Colonic mucosa (tissue), 4 donors: ENCODE measurements at places on chromosomes 2 and 18.

GRCh38 chr2:6082625-6083018 is 390.4 kb downstream of the SOX11 start:
- H3K36me3 ChIP-seq, result no peaks in the 10 kb centered on the region
- no peaks in the 10 kb centered on the region for H3K27me3 ChIP-seq
- DNase-seq, result no peak
- no peaks in the 10 kb centered on the region for H3K4me1 ChIP-seq

GRCh38 chr2:126676221-126677175 is 20.5 kb downstream of the GYPC start:
- no peak for DNase-seq
- H3K4me3 ChIP-seq, result no peak overlapping the region
- no peaks in the 10 kb centered on the region for H3K27me3 ChIP-seq
- H3K36me3 ChIP-seq, result no peaks in the 10 kb centered on the region

GRCh38 chr2:98134172-98135005 is 47.4 kb downstream of the VWA3B start:
- H3K27ac ChIP-seq, result no peak overlapping the region
- no peaks in the 10 kb centered on the region for H3K36me3 ChIP-seq
- H3K4me3 ChIP-seq, result no peak overlapping the region
- DNase-seq, result no peak
- H3K27me3 ChIP-seq, result no peaks in the 10 kb centered on the region
- H3K4me1 ChIP-seq, result no peaks in the 10 kb centered on the region

GRCh38 chr2:201680743-201681142 is 17.7 kb downstream of the MPP4 start:
- H3K27me3 ChIP-seq, result no peaks in the 10 kb centered on the region
- no peak overlapping the region for H3K4me3 ChIP-seq
- no peaks in the 10 kb centered on the region for H3K4me1 ChIP-seq
- no peak overlapping the region for H3K27ac ChIP-seq

DNA sequence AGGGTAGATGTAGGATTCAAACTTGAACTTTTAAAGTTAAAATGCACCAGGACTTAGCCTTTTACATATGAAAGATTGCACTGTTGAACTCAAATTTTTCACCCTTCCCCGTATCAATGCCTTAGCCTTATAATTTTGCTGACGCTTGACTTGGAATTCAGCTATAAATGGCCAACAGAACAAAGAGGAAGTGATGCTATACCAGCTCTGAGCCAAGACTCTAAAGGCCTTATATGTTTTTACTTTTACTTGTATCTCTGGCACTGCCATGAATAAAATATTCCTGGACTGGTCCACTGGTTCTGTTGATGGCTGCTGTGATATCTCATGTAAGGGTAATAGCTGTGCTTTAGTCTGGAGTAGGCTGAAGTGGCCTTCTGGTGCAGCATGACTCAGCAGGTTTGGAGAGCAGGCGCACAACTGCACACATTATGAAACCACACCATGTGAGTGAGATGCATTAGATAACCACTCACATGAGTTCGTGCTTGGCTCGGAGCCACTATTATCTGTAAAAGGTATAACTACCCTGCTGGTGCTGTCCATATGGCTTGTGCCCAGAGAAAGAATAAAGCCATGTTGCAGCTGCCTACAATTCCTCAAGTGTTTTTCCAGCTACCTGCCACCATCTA is 8.4 kb upstream of the IER3IP1 start:
- H3K4me3 ChIP-seq, result no peak overlapping the region
- no peak for DNase-seq
- H3K27me3 ChIP-seq, result no peaks in the 10 kb centered on the region
- no peaks in the 10 kb centered on the region for H3K36me3 ChIP-seq
- H3K4me1 ChIP-seq, result no peaks in the 10 kb centered on the region
- H3K27ac ChIP-seq, result no peak overlapping the region

DNA sequence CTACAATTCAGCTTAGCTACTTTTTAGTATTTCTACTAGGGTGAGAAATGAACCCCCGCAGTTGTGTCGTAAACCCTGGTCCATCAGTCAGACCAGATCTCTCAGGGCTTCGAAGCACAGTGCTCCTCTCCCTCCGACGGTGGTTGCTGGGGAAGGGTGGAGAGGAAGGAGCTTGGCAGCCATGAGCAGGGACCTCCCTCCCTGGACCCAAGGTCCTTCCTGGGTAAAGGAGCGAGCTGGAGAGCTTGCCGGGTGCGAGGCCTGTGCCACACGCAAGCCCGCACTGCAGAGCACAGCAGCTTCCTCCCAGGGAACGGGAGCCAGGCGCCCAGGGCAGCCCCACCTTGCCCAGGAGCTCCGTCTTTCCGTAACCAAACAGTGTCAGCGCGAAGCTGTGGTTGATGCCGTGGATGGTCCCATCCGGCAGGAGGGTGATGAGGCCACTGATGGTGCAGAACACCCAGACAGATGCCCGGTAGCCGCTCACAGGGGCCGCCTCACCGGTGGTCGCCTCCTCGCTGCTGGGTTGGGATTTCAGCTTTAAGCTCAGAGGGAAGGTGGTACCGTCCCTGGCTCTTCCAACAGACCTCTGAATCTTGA is 12.5 kb downstream of the PASK start:
- no peak for DNase-seq
- no peaks in the 10 kb centered on the region for H3K36me3 ChIP-seq
- no peak overlapping the region for H3K4me3 ChIP-seq
- H3K27me3 ChIP-seq, result no peaks in the 10 kb centered on the region
- H3K4me1 ChIP-seq, result no peaks in the 10 kb centered on the region

- no peaks in the 10 kb centered on the region for H3K36me3 ChIP-seq
- no peak overlapping the region for H3K4me3 ChIP-seq
- H3K4me1 ChIP-seq, result peaks cover 11% of the 10 kb centered on the region
These were observed 3.4 kb upstream of the CYP1B1 start for GRCh38 chr2:38079116-38080052.

DNA sequence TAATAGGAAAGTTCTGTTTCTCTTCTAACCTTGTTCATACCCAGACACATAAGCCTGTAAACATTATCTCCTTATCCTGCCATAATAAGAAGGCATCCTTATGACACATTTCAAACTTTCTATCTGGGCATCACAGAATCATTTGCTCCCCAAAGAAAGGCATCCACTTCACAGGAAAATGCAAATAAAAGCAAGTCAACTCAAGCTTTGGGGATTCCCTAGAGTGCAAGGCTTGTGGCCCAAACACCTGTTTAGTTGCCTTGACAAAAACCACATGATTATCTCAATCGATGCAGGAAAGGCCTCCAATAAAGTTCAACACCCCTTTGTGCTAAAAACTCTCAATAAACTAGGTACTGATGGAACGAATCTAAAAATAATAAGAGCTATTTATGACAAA is 195.7 kb upstream of the GALNT5 start:
- no peak for DNase-seq
- H3K36me3 ChIP-seq, result no peaks in the 10 kb centered on the region
- no peak overlapping the region for H3K27ac ChIP-seq
- no peaks in the 10 kb centered on the region for H3K27me3 ChIP-seq
- H3K4me1 ChIP-seq, result no peaks in the 10 kb centered on the region

DNA sequence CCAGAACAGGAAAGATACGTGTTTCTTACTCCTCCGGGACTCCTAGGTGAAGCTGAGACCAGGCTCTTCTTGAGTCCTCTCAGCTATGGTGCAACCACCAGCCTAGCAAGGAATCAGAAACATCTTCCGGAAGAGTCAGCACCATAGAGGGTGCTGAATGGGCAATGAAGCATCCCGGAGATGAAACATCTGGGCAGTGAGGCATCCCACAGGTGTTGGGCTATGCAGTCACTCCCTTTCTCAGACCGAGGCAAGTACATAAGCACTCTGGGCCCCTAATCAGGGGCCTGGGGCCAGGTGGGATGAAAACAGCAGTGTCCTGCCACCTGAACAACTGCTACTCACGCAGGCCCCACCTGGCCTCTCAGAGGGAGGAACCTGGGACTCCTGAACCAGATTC is 1.4 kb upstream of the CAPN10 start:
- no peaks in the 10 kb centered on the region for H3K36me3 ChIP-seq
- H3K27ac ChIP-seq, result no peak overlapping the region
- H3K4me3 ChIP-seq, result peak overlapping the region; percentile 99
- H3K27me3 ChIP-seq, result no peaks in the 10 kb centered on the region
- no peak for DNase-seq

GRCh38 chr2:4668381-4668780 is 965.0 kb downstream of the DCDC2C start:
- H3K27me3 ChIP-seq, result no peaks in the 10 kb centered on the region
- H3K27ac ChIP-seq, result no peak overlapping the region
- DNase-seq, result no peak
- no peaks in the 10 kb centered on the region for H3K4me1 ChIP-seq

DNA sequence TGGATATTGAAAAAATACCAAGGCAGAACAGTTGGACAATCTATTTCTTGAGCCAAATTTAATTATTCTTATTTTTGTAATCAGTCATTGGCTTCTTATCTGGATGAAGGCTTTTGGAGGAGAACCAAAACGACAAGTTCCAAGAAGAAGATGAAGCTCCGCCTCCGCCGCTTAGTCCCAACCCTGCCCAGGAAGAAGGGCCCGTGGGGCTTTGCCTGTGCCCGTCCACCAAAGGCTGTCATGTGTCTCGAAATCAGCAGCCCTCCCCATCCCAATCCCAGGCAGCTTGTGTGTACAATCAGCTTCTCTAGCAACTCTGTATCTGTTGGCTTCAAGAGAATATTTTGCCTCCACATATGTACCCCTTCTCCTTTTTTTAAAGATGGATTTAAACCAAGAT is 24.6 kb downstream of the PTRHD1 start:
- H3K27me3 ChIP-seq, result no peaks in the 10 kb centered on the region
- H3K4me3 ChIP-seq, result no peak overlapping the region
- H3K27ac ChIP-seq, result no peak overlapping the region
- DNase-seq, result no peak
- H3K36me3 ChIP-seq, result no peaks in the 10 kb centered on the region
- no peaks in the 10 kb centered on the region for H3K4me1 ChIP-seq
